NCI-H187 (cell line): ENCODE measurements at places on chromosomes 6 and 20.

DNA sequence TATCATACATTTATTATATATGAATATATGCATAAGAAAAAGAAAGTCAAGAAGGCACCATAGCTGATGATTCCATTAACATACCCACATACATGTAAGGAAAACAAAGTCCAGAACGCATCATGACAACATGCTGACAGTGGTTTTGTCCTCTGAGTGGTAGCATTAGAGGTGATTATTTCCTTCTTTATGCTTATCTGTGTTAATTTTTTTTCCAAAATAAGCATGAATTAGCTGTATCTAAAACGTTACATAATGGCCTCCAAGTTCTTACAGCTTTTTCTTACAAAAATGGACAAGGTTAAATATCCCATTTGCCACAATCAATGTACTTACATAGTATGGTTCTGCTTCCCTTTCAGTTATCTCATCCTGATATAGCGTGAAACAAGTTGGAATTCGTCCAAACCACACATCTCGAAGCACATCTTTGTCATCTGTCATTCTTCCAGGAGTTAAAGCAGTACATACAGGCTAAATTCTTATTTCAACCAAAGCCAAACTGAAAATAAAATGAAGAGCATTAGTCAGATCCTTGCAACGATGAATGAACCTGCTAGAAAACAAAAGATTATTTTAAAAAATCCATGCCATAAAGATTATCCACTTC, 9.7 kb downstream of the ATG5 start:
- peak; percentile 16 for DNase-seq

DNA sequence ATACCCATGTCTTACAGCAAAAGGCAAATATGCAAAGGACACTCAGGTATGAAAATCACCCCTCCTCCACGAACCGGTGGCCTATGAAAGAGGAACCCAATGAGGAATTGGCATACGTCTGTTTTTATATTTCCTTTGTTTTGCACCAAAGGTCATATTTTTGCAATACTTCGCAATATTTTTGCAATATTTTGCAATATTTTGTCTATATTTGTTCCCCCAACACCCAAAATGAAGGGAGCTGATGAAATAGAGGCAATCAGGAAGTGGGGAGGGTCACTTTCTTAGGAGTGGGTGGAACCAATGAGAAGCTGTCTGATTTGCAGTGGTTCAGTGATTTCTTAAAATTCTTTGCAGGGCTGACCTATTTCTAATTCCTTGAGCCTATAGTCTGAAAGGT, 296.8 kb upstream of the TSHZ2 start:
- no peak for DNase-seq

- no peak for DNase-seq
These were observed 79.7 kb upstream of the FYN start for GRCh38 chr6:111952821-111953540.

DNA sequence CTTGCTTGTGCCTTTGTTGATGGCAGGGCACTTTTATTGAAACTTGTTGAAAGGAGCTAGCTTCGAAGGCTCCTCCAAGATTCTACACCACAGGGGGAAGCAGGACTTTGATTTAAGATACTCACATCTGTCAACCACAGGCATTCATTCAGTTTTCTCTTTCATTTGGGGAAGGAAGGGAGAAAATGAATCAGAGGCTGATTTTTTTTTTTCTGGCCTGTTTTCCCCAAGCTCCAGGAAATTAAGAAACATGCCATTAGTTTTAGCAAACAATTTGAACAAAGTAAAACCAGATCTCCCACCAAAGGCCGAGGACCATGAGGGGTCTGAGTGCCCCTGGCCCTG, 8.7 kb upstream of the APCDD1L start:
- no peak for DNase-seq

- no peak for DNase-seq
These were observed 3.9 kb downstream of the ROMO1 start for GRCh38 chr20:35702824-35703695.

DNA sequence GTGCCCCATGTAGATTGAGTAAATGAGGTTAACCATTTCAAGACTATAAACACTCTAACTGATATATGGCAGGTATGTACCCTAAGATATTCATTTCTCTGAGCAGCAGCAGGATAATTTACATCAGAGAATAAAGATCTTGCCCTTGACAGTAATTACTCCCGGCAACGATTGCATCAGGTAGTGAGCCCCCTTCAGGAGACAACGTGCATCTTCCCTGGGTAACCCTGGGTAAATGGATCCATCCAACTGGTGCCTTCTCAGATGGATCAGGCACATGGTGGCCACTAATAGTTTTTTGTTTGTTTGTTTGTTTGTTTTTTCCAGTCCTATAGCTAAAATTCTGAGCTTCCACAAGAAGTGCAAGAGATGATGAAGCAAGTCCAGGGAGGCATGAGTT, 469.4 kb upstream of the SLC35B3 start:
- no peak for DNase-seq

DNA sequence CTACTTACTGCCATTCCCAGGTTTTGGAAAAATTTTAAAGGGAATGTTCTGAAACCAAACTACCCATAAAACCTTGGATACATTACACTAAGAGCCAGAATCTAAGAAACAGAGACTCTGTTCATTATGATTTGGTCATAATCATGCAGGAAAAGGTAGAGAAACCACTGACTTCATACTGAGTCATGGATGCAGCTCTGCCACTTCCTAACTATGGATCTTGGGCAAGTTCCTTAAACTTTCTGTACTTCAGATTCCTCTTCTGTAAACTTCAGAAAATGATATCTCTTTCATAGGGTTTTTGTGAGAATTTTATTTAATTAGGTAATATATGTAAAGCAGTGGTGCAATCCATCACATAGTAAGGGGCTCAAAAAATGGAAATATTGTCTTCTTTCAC, 20.0 kb downstream of the PLA2G7 start:
- no peak for DNase-seq

GRCh38 chr6:149965194-149966020, 1.7 kb downstream of the ULBP1 start:
- no peak for DNase-seq

DNA sequence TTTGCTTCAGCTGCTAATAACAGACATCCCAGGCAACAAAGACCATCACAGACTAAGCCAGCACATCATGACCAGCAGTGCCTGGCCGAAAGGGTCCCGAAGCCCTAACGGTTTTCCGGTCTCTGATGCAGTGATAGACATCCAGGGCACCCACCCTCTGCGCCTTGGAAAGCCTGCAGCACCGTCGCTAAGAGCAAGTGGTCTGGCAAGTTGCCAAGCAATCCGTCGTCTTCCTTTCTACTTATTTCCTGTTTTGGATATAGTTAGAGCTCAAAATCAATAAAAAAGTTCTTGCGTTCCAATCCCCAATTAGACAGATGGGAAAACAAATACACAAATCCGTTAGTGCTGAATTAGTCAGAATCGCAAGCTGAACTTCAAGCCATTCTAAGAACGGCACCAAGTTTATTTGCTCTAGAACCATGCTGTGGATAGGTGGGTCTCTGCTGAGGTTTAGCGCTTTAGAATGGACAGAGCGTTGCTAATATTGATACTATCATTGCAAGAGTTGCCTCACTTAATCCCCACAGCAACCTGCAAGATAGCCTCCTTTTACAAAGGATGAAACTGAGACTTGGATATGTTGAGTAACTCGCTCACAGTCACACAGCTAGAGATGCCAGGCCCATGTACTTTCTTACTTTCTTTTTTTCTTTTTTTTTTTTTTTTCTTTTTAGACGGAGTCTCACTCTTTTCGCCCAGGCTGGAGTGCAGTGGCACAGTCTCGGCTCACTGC, 163.3 kb upstream of the SNX9 start:
- no peak for DNase-seq

GRCh38 chr20:23368316-23369071, 6.5 kb downstream of the GZF1 start:
- DNase-seq, result no peak

DNA sequence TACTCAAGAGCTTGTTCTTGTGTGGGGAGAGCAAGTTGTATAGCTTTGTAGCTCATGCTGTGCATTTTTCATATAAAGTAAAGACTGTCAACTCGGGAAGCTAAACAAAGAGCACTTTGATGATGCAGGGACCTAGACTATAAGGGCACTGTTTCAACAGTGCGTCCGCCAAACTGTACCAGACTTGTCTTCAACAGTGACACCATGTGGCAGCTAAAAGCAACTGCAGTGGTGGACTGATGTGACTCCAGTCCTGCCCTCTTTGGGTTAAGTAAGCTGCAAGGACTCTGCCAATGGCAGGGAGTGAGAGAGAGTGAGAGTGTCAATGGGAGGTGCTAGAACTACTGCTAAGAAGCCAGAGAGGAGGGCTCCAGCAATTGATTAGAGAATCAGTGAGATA, 48.1 kb upstream of the MC3R start:
- no peak for DNase-seq

- DNase-seq, result no peak
These were observed 41.0 kb upstream of the FAM50B start for GRCh38 chr6:3808199-3808598.

- DNase-seq, result no peak
These were observed 23.0 kb upstream of the CD24 start for GRCh38 chr6:106997392-106998158.

- no peak for DNase-seq
These were observed 21.2 kb upstream of the ASXL1 start for GRCh38 chr20:32336918-32337347.

- DNase-seq, result no peak
These were observed 7.8 kb upstream of the E2F1 start for GRCh38 chr20:33693741-33694638.

DNA sequence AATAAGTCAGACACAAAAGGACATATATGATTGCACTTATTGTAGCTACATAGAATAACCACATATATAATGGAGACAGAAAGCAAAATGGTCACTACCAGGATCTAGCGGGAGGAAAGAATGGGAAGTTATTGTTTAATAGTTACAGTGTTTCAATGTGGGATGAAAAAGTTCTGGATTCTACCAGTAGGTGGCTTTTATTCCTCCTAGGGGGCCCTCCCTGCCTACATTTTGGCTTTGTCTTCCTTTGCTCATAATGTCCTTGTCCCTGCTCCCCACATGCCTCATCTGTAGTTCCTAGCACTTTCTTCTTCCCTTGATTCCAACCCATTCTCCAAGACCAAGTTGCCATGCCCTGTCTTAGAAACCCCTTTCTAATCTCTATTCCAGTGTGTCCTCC, 16.3 kb downstream of the ZNF133 start:
- DNase-seq, result no peak

GRCh38 chr20:55755411-55755810, 249.9 kb downstream of the CBLN4 start:
- DNase-seq, result no peak

- DNase-seq, result no peak
These were observed 22.7 kb upstream of the CCND3 start for GRCh38 chr6:41964201-41964887.

GRCh38 chr20:20368418-20369249, 730 bp downstream of the INSM1 start:
- DNase-seq, result no peak

DNA sequence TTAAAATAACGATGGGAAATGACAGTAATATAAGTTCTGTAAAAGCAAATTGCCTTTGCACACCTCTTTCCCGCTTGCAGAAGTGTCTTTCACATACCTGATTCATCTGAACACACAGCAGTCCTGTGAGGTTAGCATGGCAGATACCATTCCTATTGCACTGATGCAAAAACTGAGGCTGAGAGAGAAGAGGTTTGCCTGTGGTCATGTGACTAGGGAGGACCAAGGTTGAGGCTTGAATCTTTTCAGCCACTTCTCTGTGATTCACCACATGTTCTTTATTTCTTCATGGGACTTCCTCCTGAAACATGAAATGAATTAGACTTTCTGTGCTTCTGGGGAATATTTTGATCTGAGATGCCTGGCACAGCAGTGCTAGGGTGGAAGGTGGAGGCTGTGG, 92.9 kb downstream of the VEGFA start:
- DNase-seq, result no peak

GRCh38 chr20:60058879-60059278, 100.7 kb downstream of the CDH26 start:
- DNase-seq, result no peak

DNA sequence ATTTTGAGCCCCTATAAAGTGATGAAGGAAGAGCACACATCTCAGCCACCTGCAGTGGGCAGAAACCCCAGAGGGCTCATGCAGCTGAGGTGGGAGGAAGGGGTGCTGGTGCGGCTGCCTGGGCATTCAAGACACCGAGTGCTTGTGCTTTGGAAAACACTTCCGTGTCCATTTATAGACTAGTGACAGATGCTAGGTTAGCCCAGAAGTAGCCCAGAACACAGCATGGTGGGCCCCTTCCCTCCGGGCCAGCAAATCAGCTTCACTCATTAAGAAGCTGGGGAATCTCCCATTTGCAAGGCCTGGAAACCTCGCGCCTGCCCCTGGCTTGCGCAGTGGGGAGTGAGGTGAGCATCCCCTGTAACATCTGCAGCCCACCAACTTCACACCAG, 12.9 kb downstream of the BEND3 start:
- no peak for DNase-seq

DNA sequence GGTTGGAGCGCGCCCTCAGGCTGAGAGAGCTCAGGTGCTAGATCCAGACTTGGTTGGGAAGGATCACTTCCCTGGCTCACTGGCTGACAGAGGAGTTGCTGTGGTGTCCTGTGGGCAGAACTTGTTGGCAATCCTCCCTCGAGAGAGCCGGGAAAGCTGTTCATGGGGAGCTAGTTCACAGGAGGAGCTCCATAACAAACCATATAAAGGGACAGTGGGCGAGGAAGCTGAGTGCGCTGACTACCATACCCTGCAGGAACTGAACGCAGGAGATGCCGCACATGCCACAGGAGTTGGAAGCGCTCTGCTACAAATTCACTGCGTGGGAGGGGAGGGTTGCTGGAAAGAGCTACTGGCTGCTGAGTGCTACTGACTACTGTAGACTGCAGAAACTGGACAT, 243.2 kb downstream of the OGFRL1 start:
- no peak for DNase-seq

DNA sequence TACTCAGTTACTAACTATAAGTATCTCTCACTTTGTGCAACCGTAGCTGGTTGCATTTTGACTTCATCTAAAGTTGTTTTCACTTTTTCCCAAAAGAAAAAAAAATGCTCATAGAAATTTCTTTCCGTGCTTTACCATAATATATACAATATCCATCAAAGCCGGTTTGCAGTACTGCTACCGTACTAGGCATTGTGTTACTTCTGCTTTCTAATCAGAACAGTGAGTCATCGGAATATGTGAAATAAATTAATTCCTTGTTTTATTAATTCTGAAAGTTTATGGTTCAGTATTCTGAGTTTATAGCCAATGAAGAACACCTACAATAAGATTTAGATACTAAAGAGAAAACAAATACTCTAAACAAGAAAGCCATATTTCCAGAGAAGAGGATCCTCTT, 72.5 kb downstream of the TNFRSF21 start:
- no peak for DNase-seq

GRCh38 chr20:47272893-47273590, 83.5 kb downstream of the ZMYND8 start:
- no peak for DNase-seq

DNA sequence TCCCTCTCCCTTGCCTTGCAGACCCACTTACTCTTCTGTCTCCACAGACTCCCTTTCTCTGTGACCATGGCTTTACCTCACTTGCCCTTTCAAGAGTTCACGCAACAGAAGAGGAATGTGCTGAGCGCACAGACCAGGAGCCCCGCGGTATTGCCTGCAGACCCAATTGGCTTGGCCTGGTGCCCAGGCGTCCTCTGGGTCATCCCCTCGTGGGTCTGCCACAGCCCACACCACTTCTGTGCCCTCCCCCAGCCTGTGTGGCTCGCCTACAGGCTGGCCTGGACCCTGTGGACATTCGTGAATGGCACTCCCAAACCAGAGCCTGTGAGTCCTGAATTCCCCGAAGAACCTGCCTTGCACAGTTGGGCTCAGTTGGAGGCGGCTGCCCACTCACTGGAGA, 15.3 kb upstream of the NINL start:
- no peak for DNase-seq

GRCh38 chr6:157806131-157806855, 16.8 kb upstream of the SNX9 start:
- DNase-seq, result no peak
